HL-60 (cell line): ENCODE measurements at places on chromosomes 6 and 20.

- DNase-seq, result no peak
Observed at GRCh38 chr20:16299897-16300296, 273.4 kb downstream of the KIF16B start.

GRCh38 chr6:141719476-141719875 lies 413.2 kb upstream of the GJE1 start:
- DNase-seq, result no peak

- DNase-seq, result no peak
Observed at GRCh38 chr6:11650025-11650696, 112.6 kb downstream of the TMEM170B start.

DNA sequence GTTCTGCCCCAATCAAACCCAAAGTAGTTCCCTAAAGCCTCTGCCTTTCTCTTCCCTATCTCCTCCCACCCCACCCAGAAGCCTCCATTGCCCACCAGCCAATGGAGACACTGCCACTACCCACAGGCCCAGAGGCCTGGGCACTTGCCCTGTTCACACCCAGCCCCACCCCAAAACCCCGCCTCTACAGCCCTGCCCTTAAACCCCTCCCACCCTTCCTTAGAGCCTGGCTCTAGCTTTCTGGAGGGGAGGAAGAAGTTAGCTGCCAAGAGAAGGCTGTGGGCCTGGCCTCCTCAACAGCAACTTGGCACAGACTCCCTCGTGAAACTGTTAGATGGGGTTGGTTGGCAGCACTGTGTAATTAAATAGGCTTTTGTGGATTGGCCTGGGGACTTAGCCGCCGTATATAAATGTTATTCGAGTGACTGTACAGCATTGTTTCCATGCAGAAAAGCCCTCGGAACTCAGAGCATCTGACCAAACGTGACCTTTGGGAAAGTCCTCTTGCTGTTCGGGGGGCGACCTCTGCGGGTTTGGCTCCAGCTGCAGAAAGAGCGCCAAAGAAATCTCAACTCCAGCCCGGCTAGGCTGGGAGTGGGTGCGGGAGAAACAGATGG lies 31.4 kb downstream of the COL11A2 start:
- no peak for DNase-seq

GRCh38 chr6:29813809-29814208 lies 13.8 kb upstream of the HLA-G start:
- DNase-seq, result peak; percentile 23

GRCh38 chr6:13327691-13328075 lies 654 bp downstream of the TBC1D7 start:
- DNase-seq, result peak; percentile 26

- no peak for DNase-seq
Observed at GRCh38 chr6:13550656-13551055, 23.7 kb upstream of the SIRT5 start.

DNA sequence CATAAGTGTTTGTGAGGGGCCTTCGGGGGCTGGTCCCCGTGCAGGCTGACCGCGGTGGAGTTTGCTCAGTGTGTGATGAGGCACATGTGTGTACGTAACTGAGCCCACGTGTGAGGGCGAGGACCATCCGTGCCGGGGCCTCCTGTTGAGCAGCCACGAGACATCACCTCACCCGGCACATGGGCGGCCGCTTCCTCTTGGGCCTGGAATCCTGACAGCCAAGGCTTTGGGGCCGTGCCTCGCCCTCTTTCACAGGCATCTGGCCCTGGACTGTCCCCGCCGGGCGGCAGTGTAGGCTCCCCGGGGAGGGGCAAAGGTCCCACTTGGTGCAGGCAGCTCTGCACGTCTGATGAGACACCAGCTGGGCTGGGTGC lies 202.3 kb downstream of the DLL1 start:
- no peak for DNase-seq

DNA sequence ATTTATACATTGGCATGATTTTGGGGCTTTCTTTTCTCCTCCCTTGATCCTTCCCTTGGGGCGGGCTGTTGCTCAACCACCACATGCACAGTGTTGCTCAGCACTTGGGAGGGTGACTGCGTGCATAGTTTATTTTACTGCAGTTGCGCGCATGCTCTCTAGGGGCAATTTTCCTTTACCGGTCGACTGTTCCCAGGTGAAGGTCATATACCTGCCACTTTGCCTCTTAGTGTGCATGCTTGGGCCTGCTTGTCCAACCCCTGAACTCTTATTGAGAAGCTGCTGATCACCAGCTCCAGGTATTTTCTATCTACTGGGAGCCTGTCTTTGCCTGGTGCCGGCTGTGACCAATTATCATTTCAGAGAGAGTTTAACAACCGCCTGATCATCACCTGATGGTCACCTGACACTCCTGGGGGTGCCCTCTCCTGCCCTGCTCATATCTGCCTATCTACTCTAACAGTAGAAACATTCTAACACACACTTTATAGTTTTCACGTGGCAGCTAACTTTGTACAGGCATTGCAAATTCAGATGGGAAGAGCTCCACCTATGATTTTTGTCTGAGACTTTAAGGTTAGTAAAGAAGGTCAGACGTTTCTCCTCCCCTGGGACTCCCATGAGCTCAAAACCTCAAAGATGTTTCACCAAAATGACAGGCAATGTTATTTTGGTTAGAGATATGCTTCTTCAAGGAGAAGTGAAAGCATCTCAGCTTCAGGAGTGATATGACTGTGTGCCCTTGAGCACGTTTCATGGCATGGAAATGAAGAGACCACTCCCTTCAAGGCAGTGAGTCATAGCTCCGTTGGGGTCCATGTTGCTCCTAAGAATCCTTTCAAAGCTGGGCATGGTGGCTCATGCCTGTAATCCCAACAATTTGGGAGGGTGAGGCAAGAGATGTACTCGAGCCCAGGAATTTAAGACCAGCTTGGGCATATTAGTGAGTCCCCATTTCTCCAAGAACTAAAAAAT lies 227.5 kb upstream of the MYLIP start:
- DNase-seq, result peak; percentile 57

- no peak for DNase-seq
Observed at GRCh38 chr6:135910790-135911618, 59.5 kb downstream of the PDE7B start.

DNA sequence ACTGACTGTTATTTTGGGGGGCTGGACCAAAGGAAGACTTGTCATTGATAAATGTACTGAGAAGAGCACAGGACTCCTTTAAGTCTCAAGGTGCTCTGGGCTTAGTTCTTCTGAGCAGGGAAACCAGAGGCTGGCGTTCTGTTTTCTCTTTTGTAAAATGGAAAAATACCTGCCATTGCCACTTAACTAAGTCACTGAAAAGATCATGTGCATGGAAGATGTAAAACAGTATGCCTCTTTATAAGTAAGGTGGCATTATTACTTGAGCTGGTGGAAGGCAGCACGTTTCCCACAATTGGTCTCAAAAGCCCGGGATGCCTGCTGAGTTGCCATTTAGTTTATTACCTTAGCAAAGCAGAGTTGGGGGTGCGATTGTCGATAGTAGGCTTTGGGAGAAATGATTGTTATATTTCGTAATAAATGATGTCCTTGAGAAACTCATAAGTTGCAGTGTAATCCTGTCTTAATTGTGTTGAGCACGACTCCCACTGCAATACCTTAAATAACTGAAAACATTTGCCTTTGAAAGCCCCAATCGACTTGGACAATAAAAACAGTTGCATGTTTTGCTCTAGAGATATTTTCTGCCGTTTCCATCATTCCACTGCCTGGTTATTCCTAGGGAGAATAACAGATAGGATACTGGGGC lies 3.6 kb downstream of the JARID2 start:
- DNase-seq, result no peak

DNA sequence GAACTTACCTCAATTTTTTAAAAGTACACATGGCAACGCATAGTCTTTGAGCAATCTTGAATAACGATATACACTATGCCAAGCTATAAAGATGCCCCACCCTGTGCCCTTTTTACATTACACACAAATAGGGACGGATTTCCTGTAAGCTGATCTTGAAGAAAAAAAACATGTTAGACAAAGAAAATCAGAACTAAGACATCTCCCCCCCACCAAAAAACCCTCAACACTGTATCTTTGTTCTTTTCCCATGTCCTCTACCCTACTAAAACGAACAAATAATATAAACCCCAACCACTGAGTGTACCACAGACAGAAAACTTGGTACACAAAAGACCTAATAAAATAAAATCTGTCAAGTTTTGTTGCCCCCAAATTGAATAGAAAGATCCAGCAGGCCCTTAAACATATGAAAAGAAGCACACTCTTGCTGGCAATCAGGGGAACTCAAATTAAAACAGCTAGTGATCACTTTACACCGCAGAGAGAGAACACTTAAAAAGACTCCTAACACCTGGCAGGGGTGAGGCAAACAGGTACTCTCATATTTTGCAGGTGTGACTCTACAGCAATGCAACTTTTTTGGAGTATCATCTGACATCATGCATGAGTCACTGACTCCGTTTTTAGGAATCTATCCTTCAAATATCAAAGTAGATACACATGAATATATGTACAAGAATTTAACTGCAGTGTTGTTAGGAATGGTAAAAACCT lies 29.6 kb downstream of the BACH2 start:
- no peak for DNase-seq

GRCh38 chr6:170182093-170182780 lies 108.6 kb downstream of the DLL1 start:
- no peak for DNase-seq

DNA sequence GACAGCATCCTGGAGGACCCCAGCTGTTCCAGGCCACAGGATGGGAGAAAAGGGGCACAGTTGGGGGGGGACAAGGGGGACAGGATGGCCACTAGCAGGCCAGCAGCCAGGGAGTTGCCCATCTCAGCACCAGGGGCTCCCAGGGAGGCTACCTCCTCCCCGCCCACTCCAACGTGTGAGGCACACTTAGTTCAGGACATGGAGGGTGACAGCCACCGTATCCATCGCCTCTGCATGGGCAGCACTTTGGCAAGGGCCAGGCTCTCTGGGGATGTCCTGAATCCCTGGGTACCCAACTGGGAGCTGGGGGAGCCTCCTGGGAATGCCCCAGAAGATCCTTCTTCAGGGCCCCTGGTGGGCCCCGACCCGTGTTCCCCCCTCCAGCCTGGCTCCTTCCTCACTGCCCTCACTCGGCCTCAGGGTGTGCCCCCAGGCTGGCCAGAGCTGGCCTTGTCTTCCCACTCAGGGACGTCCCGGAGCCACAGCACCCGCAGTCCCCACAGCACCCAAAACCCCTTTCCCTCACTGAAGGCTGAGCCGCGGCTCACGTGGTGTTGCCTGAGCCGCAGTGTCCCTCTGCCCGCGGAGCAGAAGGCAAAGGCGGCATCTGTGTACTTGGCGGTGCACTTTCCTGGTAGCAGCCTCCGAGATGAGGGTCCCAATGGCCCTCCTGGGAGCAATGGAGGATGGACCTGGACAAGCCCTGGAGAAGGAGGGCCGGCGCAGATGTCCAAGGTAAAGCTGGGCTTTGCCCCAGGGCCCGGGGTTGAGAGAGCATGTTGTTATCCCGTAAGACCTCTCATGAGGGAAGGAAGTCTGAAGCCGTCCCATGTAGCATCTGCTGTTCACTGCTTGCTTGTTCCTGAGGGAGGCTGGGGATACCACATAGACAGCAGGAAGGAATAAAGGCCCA lies 30.7 kb downstream of the ZNF831 start:
- no peak for DNase-seq

DNA sequence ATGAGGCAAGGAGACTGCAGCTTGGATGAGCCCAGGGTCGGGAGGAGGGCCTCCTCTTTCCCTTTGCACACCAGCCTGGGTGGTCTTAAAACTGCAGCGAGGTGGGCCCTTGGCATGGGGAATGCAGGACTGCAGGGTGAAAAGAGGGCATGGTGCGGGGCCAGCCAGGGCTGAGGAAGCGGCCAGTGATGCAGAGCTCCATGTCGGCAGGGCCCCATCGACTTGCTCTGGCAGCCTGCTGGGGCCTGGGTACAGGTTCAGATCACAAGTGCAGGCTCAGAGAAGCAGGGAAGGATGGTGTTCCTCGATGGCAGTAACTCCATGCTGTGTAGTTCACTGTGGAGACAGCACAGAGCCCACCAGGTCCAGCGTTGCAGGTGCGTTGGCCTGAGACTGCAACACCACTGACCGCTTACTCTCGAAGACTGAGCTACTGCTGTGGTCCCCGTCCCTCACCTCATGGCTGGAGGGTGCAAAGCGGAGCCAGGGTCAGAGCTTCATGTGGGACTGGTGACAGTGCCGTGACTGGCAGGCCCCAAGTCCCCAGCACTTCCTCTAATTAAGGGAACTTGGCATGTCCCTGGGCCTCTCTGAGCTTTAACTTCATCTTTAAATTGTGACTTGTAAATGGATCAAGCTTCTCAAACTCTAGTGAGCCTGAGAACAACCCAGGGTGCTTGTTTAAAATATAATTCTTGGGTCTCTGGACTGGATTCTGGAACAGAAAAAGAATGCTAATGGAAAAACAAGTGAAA lies 223.2 kb downstream of the SYNDIG1 start:
- DNase-seq, result no peak

GRCh38 chr6:20186981-20187380 lies 25.3 kb downstream of the MBOAT1 start:
- DNase-seq, result no peak

DNA sequence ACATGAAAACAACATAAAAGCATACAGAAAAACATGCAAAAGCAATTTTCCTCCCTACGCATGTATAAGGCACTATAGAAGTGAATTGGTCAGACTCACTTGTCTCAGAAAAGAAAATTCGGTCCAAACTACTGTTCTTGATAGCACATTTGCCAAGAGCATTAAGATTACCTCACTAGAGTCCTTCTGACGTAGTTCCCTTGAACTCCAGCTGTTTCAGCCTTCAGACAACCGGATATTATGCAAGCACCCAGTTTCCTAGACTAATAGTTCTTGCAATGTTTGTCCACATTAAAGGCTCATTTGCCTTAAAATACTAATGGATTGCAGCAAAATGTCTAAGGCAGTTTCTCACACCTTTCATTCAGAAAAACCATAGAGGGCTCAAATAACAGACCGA lies 2.5 kb upstream of the CASS4 start:
- peak; percentile 78 for DNase-seq

- no peak for DNase-seq
Observed at GRCh38 chr6:108168090-108168463, 2.3 kb downstream of the NR2E1 start.

DNA sequence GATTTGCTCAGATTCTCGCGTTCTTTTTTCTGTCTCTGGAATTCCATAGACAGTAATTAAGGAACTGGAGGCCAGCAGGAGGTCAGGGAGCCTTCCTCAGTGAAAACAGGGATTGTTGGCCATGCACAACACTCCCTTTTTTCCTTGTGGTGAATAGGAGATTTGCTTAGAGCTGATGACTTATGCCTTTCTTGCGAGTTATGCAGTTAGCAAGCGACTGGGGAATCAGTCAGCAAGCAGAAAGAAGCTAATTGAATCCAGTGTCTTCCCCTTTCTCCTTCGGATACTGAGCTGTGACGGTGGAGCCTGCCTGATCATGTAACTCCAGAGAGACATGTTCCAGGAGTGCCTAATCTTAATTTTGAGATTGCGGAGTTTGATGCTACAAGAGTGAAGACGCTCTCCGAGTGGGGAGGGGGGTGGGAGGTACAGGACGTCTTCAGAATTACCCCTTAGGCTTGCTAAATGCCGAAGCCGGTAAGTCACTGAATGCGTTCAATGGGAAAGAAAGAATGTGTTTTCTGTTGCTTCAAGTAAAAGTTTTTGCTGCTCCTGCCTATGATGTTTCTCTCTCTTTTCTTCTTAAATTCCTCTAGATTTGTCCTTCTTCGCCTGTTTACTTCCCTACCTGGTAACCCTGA lies 165.9 kb downstream of the SASH1 start:
- no peak for DNase-seq

GRCh38 chr6:64732888-64733287 lies 974.1 kb downstream of the EYS start:
- no peak for DNase-seq

GRCh38 chr20:56429502-56429901 lies 17.4 kb downstream of the CASS4 start:
- no peak for DNase-seq

GRCh38 chr6:85864453-85865401 lies 222.0 kb upstream of the SYNCRIP start:
- no peak for DNase-seq

- peak; percentile 52 for DNase-seq
Observed at GRCh38 chr6:14897831-14898230, 348.0 kb upstream of the JARID2 start.
